ENCODE measurements at places on chromosomes 11 and 22. TPM values are rescaled to one million over a fixed set of nuclear protein-coding genes. Genes with fewer than 3 reads are reported as not detected.

DNA sequence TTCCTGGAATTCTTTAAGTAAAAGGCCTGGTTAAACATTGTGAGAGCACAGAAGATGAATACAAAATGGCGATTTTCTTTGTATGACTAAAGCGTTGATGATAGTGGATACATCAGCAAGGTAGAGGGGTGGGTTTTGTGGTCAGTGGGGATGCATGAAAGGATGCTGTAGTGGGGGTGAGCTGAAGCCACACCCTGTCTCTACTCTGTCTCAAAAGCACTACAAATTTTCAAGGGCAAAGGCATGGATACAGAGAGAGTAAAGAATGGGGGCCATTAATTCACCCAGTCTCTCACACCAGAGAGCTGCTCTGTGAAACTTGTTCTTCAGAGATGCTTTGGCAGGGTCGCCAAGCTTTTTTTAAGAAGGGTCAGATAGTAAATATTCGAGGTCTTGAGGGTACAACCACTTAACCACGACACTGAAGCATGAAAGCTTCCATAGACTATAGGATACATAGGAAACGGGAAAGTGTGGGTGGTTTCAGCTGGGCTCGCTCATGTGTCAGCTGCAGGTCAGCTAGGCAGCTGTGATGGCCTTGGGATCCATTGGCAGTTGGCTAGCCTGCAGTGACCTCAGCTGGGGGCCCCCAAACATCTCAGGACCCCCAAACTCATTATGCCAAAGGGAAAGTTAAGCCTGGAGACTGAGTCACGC, 8.3 kb downstream of the TMEM138 start:
- no peak for DNase-seq

DNA sequence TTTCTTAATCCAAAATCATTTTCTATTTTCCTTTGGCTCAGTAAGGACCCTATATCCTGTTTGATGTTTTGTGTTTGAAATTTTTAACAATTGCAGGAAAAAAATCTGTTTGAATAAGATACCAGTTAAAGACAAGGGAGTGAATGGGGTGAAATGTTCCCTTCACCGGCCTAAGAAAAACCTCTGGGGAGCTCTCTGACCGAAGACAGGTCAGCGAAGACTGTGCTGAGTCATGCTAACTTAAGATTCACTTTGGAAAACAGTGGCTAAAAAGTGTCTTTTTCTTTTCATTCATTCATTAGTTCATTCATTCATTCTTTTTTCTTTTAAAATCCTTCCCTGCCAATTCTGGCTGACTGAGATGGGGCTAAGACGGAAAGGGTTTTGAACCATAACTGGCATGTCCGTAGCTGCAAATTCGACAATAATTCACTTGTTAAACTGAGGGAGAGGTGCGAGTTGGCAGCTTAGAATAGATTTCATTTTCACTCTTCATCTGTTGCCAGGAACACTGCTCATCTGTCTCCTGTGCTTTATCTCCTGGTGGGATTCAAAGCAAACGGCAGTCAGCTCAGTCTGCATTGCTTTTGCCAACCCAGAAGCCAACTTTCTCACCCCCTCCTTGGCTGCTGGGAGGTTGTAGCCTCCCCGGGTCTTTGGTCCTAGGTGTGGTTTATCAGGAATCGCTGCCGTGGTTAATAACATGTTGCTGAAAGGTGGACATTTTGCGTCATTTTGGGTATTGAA, 434.0 kb upstream of the LARGE1 start:
- no peak for DNase-seq

DNA sequence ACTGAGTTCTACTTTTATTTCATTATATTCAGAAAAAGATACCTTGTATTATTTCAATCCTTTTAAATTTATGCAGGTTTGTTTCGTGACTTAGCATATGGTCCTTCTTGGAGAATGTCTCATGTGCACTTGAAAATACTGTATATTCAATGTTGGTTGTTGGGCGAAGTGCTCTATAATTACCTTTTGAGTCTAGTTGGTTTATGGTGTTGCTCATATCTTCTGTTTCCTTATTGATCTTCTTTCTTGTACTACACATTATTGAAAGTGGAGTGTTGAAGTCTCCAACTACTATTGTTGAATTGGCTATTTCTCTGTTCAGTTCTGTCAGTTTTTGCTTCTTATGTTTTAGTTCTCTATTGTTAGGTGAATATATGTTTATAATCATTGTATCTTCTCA, 90.4 kb downstream of the KCNQ1OT1 start:
- DNase-seq = no peak

DNA sequence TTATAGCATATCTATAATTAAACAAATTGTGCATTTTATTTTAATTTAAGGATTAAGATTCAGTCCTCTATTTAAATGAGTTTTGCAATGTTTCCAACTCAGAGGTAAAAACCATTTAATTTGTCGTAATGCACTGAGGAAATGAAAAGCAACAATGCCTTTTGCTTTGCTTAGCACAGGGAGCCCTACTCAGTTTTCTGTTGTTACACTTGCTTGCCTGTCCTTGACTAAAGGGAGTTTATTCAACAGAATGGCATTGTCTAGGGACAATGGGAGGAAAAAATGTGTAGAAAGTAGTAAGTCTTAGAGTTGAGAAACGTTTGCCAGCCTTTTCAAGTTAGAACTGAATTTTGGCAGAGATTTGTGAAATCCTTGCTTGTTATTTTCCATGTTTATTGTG, 734.2 kb upstream of the ANO3 start:
- DNase-seq = no peak

DNA sequence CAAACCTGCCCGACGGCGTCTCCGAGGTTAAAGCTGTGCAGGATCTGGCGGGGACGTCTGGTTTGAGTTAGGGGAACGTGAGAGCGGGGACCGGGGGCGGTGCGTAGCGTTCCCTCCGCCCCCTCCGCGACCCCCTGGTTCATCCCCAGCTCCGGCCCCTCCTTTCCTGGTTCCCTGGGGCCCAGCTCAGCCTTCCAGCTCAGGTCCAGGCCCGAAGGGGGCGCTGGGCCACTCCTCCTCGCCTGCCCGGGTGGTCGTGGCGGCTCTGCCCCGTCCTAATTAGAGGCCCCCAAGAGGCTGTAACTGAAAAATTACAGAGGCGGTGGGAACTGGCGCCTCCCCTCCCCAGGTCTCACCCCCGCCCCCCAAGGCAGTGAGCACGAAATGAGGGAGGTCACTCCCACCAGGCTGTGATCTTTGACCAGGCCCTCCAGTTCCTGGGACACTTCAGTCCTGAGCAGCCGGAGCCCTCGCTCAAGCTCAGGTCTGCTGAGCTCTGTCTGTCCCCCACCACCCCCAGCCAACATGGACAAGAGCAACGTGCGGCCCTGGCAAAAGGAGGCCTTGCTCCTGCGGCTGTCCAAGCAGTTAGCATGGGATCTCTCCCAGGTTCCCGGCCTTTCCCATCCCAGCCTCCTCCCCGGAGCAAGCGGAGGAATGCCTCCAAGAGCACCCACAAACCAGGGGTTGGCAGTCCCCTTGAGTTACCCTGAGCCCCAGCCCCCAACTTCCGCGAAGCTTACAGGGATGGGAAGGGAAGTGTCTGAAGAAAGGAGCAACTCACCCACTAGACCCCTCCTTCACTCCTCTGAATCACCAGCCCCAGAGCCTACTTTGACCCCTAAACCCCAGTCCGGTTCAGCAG, 3.3 kb downstream of the CD248 start:
- DNase-seq = no peak

Gene NTM
- polyA plus RNA-seq = 24.4 TPM

Measured in BJ (cell line).